Ovary (tissue), 10 donors: ENCODE measurements at places on chromosomes 16 and 17. TPM values are rescaled to one million over a fixed set of nuclear protein-coding genes. Genes with fewer than 3 reads are reported as not detected.

DNA sequence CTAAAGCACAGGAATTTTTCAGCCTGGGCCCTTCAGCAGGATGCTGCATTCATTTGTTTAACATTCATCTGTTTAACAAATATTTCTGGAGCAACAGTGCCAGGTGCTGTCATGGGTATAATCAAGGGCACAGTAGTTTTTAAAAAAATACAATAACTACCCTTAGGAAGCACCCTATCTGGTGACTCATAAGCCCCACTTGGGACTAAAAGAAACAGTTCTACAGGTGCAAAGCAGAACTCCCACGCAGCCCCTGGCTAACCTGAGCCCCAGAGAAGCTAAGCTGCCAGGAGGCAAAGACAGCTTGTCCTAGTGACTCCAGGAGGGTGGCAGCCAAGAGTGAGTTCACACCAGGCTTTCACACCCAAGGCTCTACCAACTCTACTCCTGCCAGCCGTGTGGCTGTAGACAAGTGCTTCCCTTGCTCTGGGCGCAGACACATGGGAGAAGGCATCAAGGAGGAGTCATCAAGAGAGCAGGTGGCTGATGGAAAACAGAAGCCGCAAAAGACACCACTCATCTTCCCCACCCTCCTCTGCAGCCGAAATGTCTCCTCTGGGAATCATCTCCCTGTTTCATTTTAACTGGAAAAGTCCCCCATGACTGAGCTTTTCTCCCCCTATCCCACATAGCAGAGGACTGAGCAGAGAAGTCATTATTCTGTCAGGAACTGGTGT is 14.4 kb downstream of the CUEDC1 start:
- no peak for DNase-seq

DNA sequence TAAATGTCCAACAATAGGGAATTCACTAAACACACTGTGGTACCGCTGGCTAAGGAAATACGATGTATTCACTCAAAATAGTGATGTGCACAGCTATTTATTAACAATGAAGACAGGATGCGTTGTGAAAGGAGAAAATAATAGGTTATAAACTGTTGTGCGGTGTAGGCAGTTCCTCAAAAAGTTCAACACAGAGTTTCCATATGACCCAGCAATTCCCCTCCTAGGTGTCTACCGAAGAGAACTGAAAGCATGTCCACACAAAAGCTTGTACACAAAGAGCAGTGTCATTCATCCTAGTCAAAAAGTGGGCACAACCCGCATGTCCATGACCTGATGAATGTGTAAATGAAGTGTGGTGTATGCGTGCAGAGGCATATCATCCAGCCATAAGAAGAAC is 1.2 kb upstream of the CES1 start:
- no peak for DNase-seq

- no peak for DNase-seq
Measured at GRCh38 chr16:68126395-68126794, 41.2 kb downstream of the NFATC3 start.

The TMEM235 gene
- total RNA-seq = not detected

The RAMP2 gene
- total RNA-seq = 33.1 TPM

DNA sequence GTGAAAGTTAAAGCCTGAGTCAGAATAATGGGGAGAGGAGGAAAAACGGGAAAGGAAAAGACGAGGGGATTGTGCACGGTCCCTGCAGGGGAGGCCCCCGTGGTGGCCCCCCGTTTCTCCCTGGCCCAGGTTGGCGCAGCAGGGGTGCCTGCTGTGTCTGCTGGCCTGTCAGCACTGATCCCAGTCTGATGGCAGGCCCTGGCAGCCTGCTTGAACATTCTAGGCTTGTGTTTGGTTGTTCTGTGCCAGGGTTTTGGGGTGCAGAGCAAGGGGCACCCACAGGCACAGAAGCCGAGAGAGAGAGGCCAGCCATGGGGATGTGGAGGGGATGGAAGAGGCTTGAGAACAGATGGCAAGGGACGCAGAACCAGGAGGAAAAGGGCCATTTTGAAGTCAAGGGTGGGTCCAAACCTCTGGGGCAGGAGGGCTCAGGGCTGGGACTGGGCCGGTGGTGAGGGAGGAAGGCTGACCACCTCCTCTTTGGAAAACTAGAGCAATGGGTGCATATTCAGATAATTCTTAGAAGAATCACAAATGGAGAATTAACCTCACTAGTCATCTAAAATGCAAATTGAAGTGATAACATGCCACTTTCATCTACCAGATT is 35.9 kb downstream of the TBX4 start:
- no peak for DNase-seq

The THRA gene
- 118 TPM for total RNA-seq

The CA5A gene
- not detected for total RNA-seq

DNA sequence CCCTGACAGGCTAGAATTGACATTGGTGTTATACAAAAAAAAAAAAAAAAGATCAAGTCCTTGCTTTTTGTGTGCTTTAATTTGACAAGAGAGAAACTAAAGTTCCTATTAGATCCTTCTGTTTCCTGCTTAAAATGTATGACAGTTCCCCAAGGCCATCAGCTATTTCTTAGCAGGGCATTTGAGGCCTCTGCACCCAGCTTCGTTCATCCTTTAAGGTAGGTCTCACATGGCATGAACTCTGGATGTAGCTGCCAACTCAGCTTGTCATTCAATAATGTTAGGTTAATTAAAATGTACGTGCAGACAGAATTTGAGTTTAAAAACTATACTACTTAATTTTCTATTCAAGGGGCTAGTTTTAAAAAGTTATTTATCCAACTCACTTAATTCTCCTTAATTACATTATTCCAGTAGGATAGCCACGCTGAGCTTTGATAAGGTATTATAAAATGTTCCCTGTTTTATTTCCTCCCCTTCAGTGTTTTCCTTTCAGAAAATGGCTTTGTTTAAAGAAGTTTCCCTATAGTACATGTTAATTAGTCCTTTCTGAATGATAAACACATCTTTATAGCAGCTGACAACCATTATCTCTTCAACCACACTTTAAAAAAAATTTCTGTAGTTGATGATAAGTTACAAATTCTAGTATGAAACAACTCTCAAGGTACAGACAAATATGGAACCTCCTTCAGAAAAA is 1.2 kb upstream of the RFFL start:
- DNase-seq = no peak

The TBX4 gene
- total RNA-seq = not detected

GRCh38 chr17:80779336-80779735 is 212.3 kb upstream of the CHMP6 start:
- no peak for DNase-seq

- DNase-seq = no peak
Measured at GRCh38 chr17:31211352-31212012, 85.6 kb downstream of the OMG start.

- DNase-seq = no peak
Measured at GRCh38 chr16:89805136-89805905, 11.1 kb downstream of the FANCA start.

The SLC22A31 gene
- 4.5 TPM for total RNA-seq

DNA sequence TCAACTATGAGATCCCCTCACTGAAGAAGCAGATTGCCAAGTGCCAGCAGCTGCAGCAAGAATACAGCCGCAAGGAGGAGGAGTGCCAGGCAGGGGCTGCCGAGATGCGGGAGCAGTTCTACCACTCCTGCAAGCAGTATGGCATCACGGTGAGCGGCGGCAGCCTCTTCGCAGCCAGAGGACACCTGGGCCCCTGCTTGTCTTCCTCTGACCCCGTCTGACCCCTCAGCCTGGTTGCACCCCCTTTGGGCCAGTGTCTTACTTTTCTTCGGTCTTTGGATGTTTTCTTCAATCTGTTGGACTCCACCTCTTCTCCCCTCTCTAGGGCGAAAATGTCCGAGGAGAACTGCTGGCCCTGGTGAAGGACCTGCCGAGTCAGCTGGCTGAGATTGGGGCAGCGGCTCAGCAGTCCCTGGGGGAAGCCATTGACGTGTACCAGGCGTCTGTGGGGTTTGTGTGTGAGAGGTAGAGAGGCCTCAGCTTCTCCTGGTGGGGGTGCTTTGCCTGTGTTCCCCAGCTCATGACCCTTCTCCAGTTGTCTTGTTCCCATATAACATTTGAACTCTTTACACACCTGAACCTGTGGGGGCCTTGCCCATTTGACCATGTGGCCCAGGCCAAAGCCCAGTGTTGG is 4.4 kb downstream of the CDK5RAP3 start:
- DNase-seq = no peak

- no peak for DNase-seq
Measured at GRCh38 chr17:1710807-1711553, 803 bp upstream of the TLCD2 start.

The CHAD gene
- 0.67 TPM for total RNA-seq

The C16orf95 gene
- total RNA-seq = 3.1 TPM

The WFDC1 gene
- total RNA-seq = 3.4 TPM

DNA sequence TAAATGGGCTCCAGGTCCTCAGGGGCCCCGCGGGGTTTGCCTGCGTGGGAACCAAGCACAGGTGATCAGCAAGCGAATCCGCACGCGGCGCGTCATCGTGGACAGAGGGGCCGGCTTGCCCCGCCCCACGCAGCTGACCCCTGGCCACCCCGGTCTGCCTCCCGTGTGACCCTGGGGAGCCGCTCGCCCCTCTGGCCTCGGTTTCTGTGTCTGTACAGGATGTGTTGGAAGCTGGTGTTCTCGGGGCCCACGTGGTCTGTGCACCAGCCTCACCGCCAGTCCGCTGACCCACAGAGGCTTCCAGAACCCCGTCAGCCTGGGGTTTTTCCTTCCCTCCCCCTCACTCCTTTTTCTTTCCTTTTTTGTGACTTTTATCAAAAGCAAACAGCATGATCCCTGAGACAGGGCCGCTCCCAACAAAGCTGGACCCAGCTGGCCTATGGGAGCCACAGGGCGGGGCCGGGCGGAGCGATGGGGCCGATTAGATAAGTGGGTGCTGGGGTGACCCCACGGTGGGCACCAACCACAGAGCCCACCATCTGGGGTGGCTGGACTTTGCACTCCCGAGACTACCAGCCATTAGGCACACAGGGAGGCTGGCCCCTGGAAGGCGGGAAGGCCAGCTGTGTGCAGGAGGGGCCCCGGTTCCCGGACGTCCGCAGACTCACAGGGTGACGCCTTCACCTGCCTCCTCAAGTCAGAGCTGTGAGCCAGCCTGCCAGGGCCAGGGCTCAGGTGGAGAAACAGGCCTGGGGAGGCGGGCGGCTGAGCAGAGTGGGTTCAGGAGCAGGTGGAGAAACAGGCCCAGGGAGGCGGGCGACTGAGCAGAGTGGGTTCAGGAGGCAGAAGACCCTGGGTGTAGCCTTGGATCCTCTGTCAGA is 56.0 kb downstream of the ZFPM1 start:
- DNase-seq = no peak

The SLC39A11 gene
- 21.2 TPM for total RNA-seq

The C17orf50 gene
- not detected for total RNA-seq

GRCh38 chr16:78246559-78246958 is 147.1 kb downstream of the WWOX start:
- no peak for DNase-seq

The NOTUM gene
- 0.20 TPM for total RNA-seq

The MFAP4 gene
- total RNA-seq = 204 TPM

DNA sequence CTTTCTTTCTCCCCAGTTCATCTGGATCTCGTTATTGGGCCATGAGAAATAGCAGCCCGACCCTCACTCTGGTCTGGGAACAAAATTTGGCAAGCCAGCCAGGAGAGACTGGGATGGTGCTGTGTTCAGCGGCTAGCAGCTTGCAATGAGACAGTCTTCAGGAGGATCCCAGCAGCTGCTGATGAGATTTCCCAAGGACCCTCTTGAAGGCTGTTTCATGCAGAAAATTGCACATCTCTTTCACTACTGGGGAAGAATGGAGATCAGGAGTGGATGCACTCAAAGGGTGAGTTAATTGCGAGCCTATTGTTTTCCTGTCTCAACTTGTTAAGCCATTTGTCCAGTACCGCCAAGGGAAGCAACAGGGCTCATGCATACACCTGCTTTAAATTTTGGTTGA is 5.5 kb upstream of the COIL start:
- no peak for DNase-seq

- no peak for DNase-seq
Measured at GRCh38 chr17:58504826-58505351, 9.5 kb downstream of the MTMR4 start.

GRCh38 chr16:11715246-11715947 is 27.3 kb downstream of the TXNDC11 start:
- no peak for DNase-seq

The ADGRG3 gene
- 0.40 TPM for total RNA-seq

The NPIPA8 gene
- total RNA-seq = 1.9 TPM

- DNase-seq = no peak
Measured at GRCh38 chr17:33981711-33982601, 273.1 kb upstream of the CCL2 start.

DNA sequence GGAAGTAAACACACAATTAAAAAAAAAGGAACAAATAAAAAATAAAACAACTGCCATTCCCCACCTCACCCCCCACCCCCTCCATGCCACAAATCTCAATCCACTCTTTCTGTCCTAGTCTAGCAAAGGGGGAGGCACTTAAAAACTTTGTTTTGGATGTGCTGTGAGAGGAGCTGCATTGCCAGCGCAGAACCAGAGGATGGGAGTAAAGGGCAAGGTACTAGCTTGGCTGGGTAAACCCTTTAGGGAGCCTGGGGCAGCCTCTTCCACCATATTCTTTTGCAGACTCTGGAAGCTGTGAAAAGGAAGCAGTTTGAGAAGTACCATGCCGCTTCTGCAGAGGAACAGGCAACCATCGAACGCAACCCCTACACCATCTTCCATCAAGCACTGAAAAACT is 1.4 kb downstream of the MRPS7 start:
- DNase-seq = no peak

DNA sequence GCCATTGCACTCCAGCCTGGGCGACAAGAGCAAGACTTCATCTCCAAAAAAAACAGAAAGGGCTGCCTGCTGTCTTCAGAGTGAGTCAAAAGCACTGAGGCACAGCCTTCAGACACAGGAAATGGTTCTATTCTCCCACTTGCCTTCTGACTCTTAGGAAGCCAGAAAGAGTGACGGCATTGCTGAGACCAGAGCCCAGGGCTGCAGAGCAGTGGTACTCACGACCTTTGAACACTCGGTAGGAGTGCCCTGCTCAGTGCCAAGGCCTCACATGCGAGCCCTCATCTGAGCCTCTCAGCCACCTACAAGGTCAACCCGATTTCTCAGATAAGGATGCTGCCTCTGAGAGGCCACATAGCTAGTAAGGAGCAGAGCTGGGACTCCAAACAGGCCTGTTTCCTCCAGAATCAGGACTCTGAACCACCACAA is 3.5 kb upstream of the ITGAE start:
- no peak for DNase-seq

The FCSK gene
- 20.0 TPM for total RNA-seq

DNA sequence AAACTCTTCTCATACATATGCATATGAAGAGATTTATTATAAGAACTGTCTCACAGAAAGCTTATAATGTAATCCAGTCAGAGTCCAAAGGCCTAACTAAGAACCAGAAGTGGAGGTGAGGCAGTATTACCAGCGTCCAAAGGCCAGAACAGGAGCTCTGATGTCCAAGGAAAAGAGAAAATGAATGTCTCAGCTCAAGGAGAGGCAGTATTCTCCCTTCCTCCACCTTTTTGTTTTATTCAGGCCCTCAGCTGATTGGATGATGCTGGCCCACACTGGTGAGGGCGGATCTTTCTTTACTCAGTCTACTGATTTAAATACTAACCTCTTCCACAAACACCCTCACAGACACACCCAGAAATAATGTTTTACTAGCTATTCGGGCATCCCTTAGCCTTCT is 43.4 kb downstream of the FBXL20 start:
- no peak for DNase-seq

- no peak for DNase-seq
Measured at GRCh38 chr16:82157836-82158235, 12.2 kb downstream of the MPHOSPH6 start.
